ENCODE measurements at places on chromosomes 3 and 15.

GRCh38 chr15:40443255-40443654 lies 2.5 kb downstream of the BAHD1 start:
- DNase-seq, result no peak

DNA sequence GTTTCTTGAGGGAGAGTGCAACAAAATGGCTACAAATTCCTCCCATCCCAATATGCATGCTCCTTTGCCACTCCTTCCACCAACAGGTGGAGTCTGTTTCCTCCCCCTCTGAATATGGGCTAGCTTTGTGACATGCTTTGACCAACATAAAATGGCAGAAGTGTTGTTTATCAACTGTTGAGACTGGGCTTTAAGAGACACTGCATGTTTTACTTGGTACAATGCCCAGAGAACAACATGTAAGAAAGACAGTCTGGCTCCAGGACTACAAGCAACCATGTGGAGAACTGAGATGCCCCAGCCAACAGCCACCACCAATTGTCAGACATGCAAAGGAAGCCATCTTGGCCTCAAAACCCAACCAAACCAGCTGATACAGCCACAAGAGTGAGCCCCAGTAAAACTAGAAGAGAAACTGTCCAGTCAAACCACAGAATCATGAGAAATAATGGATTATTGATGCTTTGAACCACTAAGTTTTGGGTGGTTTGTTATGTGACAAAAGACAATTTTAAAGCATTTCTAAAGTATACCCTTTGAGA lies 40.5 kb downstream of the NUDT16 start:
- no peak for DNase-seq

DNA sequence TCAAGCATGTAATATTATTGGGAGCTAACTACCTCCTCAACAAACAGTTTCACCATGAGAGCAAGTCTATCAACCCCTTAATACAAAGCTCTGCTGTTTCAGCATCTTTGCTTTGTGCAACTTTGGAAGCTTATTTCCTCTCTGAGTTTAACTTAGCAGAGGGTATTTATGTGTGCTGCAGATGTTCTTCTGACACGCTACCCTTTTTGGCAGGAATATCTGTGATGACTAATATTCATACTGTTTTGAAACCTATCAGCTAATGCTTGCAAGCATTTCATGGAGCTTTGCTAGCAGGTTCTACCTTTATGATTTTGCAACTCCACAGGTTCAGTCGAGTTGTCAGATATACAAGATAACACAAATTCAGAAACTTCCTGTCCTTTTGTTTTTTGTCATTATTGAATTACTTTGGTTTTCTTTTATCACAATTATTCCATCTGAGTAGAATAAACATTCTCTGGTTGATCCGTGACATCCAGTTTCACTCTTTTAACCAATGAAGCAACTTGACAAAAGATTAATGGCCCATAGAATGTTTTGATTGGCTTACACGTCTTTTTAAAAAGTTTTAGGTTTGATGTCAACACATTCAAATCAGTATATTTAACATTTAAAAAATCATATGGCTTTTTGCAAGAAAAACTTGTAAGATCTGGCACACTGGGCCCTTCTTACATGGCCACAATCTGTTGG lies 1.7 kb upstream of the SLC9A9 start:
- no peak for DNase-seq

DNA sequence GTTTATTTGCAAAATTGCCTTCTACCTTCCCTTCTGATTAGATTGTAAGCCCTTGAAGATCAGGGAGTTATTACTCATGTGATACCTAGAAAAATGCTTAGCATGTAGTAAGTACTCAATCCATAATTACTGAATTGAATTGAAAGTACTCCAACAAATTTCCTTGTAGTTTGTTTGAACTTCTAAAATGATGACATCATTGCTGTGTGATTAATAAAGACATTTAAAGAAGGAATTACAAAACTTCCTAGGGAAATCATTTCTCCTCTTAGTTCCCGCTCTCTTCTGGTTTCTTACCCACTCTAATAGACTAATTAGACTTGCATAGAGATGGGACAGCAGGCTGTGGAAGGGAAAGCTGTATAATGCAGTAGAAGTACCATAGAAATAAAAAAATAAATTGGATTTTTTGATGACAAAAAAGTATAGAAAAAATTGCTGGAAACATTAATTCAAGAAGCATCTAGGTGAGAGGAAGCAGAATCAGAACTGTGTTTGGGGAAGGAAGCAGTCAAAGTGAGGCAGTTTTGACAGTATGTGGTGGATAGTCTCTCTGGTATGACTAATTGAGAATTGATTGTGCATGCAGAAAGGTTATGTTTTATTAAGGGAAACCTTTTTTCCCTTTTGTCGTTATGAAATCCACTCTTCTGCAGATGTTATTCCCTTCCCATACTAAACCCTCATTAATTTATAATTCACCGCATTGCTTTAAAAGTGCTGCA lies 93.0 kb downstream of the ALCAM start:
- no peak for DNase-seq

DNA sequence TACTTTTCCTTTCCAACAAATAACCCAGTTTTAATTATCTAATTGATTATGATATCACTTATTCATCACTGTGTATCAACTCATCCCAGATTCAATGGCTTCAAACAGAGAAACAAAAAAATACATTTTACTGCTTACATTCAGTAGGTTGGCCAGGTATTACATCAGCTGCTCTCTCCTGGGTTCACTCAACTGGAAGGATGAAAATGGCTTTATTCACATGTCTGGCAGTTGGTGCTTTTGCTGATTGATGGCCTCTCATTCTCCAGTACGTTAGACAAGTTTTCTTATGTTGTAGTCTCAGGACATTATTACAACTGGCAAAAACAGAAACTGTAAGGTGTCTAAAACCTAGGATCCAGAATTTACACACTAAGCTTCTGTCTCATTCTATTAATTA lies 811.0 kb upstream of the ALCAM start:
- no peak for DNase-seq

- DNase-seq, result no peak
Measured at GRCh38 chr3:23865595-23866396, 51.0 kb downstream of the NKIRAS1 start.

GRCh38 chr15:61198722-61199121 lies 30.4 kb downstream of the RORA start:
- DNase-seq, result no peak

- DNase-seq, result no peak
Measured at GRCh38 chr3:42745291-42745745, 27.7 kb downstream of the CCDC13 start.

DNA sequence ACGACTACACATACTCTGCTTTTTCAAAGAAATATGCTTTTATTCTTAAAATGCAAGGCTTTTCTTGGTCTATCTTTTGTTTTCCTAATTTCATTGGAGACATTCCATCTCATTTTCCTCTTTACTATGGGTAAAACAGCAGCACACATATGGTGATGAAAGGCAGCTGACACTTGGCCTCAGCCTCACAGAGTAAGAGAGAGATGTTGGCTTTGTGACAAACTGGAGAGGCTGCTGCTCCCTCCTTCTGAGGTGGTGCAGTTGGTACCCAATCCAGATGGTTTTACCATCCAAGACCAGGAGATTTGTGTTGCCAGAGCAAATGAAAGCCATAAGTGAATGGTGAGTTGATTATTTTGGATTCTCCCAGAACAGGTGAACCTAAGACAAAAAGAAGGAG lies 13.2 kb upstream of the SLC2A2 start:
- no peak for DNase-seq

DNA sequence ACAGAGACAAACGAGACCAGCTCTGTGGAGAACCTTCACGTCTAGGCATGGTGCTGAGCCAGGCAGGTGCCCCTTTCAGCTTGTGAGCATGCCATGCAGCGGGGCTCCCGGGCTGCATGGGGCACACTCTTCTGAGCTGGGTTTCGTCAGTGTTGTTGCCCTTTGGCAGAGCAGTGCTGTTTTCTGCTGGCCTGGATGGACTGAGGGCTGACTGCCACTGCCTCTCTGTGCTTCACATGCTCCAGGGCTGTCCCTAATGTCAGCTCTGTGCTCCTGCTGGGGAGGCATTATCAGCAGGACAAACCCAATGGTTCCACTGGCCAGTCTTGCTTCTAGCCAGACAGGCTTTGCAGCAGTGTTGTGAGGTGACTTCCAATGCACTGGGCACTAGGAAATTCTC lies 9.5 kb downstream of the GASK1A start:
- no peak for DNase-seq

DNA sequence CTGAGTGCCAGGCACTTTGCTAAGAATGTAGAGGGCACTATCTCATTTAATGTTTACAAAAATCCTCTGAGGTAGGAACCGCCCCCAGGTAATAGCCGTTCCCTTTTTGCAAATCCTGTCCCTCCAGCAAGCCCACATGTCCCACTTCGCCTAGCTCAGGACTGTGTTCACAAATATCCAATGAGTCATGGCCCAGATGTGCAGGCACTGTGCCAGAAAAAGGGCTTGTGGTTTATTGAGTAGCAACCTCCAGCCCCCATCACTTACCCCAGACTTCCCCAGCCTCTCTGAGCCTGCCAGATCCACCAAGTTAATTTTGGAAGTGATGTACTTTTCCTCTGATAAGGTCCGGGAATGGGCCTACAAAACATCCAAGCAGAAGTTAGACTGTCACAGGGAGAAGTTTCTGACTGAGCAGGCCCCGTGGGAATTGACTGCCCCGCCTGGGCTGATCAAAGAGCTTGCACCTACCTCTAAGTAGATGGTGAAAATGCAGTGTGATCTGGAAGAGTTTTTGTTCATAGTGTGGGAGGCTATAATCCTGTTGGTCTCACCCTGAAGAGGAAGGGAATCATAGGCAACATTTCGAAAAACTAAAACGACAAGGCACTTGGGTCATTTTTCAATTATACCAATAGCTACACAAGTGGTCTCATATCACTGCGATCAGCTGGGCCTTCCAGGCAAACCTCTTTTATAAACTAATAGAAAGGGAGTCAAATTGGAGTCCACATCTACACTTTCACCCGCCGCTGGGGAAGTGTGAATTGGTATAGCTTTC lies 15.7 kb downstream of the KIF9 start:
- peak; percentile 88 for DNase-seq

DNA sequence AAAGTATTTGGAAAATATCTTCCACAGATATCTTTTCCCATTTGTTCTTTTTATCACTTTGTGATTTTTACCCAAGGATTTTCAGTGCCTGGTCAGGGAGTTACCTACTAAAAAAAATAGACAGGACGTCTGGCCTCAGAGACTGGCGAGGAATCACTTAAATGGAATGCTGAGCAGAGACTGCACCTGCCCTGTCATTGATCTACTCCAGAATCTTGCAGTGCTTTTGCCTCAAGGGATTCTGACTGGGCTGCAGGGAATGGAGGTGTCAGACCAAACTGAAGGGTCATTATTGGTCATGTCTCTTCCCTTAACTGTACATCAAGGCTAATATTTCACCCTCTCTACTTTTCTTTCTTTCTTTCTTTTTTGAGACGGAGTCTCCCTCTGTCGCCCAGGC lies 12.1 kb upstream of the RYR3 start:
- DNase-seq, result no peak

DNA sequence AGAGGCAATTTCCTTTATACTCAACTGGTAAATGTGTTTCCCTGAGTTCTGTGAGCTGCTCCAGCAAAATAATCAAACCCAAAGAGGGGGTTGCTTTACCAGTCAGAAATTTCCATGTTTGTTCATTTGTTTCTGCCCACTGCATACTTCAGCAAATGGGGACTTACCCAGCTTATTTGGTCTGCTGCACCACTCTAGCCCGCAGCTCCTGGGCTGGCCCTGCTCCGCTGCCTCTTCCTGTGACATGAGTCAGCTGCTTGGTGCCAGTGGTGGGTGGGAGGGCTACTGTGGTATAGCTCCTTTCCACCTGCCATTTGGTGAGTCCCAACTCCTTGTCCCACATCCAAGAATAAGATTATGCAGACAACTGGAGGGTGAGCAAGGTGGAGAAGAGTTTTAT lies 644.2 kb downstream of the MCTP2 start:
- no peak for DNase-seq

DNA sequence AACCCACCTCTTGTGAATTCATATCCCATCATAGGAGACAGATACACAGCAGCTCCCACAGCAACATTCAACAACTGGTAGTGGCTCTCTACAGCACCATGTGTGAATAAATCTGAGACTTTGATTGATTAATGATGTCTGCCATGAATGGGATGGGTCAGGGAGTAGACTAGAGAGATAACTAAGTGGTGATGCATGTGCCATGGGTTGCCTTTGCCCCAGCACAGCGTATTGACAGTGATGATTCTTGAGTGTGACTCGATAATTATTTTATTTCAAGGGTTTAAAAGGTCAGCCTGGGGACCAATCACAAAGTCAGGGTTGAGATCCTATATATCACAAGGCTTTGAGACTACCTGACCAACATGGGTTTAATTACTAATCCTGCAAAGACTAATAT lies 295.9 kb downstream of the PTPRG start:
- no peak for DNase-seq

DNA sequence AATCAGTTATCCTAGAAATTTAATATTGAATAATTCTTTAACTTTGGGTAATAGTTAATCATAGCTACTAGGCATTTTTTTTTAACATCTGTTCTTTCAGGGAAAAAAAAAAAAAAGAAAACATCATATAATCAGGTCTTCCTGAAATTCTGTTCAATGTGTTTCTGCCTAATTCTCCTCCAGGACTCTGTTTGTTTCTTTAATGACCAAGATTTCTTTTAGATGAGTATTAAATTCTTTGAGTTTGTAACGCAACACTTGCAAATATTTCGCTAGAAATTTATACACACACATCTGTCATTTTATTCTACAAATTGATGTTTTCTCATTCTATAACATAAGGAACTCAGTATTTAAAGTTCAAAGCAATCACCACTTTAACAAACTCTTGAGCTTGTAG lies 56.7 kb downstream of the ALCAM start:
- DNase-seq, result no peak

- DNase-seq, result no peak
Measured at GRCh38 chr3:12884186-12884680, 42.9 kb upstream of the RPL32 start.

GRCh38 chr3:50008931-50009330 lies 69.0 kb downstream of the RBM6 start:
- no peak for DNase-seq
